Right renal cortex interstitium (tissue), 3 donors: ENCODE measurements at places on chromosomes 1 and 21. TPM values are rescaled to one million over a fixed set of nuclear protein-coding genes. Genes with fewer than 3 reads are reported as not detected.

DNA sequence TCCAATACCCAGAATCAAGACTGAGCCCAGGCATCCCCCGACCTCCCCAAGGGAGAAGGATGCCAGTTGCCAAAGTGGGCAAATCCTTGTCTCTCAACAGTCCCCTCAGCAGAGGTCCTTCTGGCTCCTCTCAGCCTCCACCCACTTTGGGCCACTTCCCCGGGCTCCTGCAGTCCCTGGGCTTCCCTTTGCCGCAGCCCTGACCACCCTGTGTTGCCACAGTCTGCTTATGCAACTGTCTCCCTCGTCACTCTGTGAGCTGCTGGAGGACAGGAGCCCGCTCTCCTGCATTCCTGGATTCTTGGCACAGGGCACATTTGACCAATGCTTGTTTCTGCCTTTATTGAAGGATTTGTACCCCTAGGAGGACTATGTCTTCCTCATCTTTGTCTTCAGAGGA, 2.9 kb upstream of the LRP8 start:
- no peak for DNase-seq

- DNase-seq = no peak
Observed at GRCh38 chr1:18527921-18528320, 47.2 kb downstream of the KLHDC7A start.

GRCh38 chr1:171772312-171772711, 9.1 kb upstream of the METTL13 start:
- no peak for DNase-seq

GRCh38 chr1:114386129-114387009, 124.6 kb downstream of the TRIM33 start:
- DNase-seq = no peak

TPTE gene
- not detected for polyA plus RNA-seq

DNA sequence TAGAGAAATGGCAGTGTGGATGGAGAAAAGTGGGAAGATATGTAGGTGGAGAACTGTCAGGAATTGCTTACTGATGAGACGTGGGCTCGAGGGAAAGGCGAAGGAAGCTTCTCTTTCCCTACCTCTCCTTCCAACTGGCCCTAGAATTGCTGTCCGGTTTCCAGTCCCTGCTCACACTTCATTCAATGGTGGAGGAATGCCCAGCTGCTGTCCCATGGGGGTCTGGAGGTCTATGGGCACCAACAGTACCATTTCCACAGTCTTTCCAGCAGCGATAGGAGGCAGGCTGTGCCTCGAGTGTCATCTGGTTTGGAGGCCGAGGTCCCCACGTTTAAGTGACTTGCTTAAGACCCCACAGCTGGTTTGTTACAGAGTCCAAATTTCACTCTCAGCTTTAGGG, 31.5 kb upstream of the CD1D start:
- no peak for DNase-seq
